Omental fat pad (tissue), 4 donors: ENCODE measurements at places on chromosomes 3 and 15.

DNA sequence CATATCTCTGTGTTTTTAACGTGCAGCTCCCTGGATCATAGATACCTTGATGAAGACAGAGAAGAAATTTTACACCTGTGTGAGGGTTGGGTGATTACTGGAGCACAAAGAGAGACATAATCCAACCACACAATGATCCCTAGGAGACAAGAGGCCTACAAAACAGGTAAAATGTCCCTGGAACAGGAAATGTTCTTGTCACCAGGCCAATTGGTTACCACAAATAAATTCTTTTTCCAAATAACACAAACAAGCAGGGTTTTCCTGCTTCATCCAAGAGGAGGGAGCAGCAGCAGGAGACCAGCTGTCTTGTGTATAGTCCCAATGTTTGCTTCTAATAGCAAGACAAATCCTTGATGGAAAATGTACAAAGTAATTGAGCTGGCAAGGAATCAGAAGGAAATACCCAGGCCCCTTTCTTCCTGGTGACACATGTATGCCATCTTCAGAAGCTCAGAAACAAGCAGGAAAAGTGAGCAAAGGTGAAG, 1.4 kb downstream of the MGLL start:
- DNase-seq: no peak

DNA sequence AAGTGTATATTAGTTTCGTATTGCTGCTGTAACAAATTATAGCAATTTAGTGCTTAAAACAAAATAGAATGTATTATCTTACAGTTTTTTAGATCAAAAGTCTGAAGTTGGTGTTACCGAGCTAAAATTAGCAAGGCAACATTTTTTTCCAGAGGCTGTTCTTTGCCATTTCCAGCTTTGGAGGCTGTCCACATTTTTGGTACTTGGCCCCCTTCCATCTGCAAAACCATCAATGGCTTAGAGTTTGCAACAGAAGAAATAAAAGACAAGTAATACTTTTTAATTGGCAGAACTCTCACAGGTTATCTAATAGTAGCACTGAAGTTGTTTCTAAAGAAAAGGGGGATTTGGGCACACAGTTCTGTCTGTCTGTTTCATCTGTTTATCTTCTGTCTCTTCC, 1248.5 kb downstream of the ROBO1 start:
- no peak for DNase-seq

DNA sequence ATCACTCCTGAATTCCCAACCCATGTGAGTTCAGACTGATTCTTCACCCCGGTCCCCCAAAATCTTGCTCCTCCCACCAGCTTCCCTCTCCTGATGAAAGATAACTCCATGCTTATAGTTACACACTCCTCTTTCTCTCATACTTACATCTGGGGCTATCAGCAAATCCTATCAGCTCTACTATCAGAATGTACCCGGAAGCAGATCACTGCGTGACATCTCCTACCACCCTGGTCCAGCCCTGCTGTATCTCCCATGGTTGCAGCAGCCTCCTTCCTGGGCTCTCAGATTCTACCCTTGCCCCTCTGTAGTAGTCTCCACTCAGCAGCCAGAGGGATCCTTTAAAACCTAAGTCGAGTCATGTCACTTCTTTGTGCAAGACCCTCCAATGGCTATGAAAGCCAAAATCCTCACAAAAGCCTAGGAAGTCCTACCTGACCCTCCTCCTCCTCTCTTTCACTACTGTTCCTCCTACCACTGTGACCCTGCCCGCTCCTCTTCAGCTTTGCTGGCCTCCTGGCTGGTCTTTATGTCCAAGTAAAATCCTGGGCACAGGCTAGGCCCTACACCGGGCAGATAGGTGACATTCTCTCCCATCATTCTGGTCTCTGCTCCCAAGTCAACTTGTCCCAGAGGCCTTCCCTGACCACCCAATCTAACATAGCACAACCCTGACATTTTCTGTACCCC, 16.2 kb downstream of the XIRP1 start:
- DNase-seq: no peak

DNA sequence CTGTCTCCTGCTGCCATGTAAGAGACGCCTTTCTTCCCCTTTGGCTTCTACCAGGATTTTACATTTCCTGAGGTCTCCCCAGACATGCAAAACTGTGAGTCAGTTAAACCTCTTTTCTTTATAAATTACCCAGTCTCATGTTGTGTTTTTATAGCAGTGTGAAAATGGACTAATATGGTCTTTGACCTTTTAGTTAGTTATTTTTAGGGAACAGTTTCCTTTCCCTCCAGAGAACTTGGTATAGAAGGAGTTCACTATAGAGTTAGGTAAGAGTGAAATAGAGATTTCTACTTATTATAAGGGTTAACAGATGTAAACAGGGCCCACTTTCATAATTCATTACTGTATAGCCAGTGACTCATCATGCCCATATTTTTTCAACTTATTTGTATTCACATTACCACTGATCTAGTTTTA, 170.9 kb downstream of the UNC13C start:
- DNase-seq: no peak

DNA sequence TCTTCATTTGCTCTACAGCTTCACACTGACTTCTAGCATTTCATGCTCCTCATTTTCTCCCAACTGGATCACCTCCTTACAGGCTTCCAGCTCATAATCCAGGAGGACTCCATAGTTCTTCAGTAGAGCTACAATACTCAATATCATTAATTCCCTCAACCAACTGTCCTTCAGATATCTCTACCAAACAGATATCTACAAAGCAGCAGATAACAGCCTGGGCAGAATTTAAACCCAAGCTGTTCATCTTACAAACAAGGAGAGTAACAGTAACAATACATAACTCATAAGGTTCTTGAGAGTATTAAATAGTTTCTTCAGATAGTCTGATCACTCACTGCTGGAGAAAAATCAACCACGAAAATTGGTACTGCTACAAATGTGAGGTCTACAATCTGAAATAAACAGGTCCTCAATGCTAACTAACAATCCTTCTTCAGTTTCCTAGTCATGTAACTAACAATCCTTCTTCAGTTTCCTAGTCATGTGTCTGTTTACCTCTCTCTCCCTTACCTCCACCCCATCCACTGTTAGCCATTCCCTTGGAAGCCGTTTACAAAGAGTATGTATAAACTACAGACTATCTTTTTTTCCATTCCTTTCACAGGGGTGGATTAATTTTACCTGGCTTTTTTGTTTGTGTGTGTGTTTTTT, 5.0 kb downstream of the PEAK1 start:
- no peak for DNase-seq

DNA sequence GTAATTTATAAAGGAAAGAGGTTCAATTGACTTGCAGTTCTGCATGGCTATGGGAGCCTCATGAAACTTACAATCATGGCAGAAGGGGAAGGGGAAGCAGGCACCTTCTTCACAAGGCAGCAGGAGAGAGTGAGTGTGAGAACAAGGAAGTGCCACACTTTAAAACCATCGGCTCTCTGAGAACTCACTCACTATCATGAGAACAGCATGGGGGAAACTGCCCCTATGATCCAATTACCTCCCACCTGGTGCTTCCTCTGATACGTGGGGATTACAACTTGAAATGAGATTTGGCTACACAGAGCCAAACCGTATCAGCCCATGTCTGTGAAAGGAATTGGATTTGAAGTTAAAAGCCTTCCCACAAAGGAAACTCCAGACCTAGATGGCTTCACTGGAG, 39.1 kb downstream of the TKT start:
- no peak for DNase-seq

DNA sequence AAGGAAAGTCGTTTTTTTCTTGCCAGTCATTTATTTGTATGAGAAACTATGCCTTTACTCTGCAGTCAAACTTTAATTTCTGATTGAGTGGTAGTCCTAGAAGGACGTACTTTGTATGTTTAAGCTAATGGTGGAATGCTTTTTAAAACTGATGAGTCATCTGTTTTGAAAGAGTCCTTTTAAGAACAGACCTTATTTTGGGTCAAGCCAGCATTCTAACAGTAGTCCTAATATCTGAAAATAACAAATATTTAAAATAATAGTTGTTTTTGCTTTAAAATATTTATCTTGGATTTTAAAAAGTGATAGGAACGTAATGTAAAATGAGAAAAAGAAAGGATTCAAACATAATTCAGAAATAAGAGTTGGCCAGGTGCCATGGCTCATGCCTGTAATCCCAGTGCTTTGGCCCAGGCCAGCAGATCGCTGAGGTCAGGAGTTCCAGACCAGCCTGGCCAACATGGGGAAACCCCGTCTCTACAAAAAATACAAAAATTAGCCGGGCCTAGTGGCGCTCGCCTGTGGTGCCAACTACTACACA, 1.3 kb upstream of the LRRC58 start:
- no peak for DNase-seq

DNA sequence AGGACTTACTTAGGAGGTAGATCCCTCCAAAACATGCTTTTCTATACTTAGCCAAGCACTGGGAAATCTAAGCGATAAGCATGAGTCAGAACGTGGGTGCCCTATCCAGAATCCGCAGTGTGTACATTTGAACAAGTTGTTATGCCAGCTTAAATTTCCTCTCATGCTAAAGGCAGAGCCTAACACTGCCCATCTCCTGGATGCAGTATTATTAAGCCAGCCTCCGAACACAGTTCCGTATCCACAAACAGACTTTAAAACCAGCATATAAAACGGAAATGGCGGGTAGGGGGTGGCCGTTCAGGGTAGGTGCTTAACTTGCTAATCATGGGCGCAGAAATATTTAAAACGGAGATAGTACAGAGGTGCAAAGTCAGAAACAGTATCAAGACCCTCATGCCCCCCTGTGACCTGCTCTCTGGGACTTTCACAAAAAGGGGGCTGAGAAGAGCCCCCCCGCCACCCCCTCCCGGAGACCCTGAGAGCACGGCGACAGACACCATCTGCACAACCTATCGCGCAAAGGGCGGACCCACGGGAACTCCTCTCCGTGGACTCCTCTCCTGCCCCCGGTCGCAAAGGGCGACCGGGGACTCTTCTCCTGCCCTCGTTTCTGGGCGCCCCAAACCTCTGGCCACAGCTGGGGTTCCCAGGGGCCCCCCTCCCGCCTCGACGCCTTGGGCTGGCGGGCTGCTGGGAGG, 889 bp upstream of the LRRIQ4 start:
- no peak for DNase-seq

GRCh38 chr15:36183201-36183600, 396.2 kb upstream of the CDIN1 start:
- no peak for DNase-seq

DNA sequence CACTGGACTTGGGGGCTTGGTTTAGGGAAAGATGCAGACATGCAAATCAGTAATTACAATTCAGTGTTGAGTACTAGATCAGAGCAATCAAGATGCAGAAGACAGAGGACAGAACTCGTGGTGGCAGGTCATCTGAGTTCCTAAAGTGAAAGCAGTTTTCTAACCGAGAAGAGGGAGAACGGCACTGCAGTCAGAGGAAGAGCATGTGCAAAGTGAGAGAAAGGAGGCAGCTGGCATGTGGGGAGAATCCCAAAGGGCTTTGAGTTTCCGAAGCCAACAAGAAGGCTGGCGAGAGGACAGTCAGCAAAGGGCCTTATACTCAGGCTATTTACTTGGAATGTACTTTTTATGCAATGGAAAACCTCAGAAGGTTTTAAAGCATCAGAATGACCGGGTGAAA, 87.0 kb downstream of the ANP32A start:
- no peak for DNase-seq

DNA sequence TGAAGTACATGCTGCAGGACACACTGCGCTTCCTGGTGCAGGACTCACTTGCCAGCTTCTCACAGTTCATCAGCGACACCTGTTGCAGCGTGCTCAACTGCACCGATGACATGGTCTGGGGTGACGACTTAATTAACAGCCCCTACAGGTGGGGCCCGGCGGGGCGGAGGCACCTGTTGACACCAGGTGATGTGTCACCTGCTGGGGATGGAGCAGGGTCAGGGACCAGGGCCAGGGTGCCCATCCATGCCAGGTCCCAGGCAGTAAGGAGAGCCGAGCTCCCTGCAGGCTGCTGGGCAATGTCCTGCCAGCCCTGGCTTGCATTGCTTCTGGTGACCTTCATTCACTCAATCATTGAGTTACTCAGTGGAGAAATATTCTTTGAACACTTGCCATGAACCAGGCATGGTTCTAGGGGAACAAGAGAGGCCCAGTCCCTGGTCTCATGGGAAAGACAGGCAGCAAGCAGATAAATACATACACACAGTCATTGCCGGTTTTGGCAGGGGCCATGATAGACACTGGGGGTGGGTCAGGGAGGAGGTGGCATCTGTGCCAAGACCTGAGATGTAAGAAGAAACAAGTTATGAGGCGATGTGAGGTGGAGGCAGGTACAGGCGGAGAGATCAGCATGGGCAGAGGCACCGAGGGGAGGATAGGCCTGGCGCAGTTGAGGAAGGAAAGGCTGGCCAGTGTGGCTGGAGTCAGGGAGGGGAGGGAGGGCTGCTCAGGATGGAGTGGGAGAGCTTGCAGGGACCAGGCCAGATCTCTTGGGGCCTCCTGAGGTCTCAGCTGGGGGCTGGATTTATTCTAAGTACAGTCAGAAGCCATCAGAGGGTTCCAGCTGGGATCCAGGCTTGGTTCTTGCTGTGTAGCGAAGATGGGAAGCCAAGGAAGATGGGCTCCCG, 30.8 kb downstream of the DNAH1 start:
- DNase-seq: no peak

GRCh38 chr15:74893627-74894026, 3.8 kb downstream of the MPI start:
- DNase-seq: no peak

DNA sequence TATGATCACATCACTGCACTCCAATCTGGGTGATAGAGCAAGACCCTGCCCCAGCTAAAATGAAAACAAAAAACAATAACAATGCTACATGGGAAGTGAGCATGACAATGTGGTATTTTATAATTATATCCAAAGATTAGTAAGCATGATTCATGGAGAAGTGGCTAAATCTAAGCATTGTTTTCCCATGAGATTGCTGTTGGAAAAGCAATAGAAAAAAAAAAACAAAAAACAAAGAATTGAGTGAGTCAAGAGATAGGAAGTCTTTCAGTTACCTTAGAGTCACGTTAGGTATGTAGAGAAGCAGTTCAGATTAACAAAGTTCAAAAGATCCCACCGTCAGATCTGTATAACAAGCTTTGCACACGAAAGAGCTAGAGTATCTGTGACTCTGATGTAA, 210.3 kb upstream of the CNTN6 start:
- no peak for DNase-seq

DNA sequence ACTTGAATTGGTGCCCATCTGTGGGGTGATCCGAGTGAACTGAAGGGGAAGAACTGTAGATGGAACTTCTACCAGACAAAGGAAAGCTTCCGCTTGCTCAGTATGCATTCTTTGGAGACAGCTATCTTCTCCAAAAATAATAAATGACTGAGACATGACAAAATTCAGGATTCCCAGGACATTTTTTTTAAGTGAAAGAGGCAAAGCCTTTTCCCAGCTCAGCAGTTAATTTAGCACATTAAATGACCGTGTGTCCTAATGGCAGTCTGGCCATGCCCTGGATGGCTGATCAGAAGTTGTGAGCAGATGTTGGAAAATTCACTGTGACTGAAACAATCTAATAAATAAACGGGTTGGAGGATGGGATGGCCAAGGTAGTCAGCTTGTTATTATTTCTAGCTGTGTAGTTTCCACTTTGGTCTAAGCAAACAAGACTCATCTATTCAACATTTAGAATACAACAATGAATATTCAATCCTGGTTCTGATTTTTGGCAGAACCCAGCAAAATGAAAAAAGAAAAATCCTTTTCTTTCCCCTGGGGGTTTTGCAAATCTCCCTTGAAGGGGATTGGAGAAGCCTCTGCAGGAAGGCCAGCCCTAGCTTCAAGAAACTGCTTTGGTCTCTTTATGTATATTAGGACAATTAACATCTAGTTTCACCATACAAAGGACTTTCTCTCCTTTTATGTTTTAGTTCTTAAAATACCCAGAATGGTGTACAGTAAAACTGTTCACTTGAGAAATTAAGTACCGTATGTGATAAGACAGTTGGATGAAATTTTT, 540.9 kb upstream of the MDFIC2 start:
- no peak for DNase-seq
